ENCODE measurements at places on chromosomes 2 and 18.

GRCh38 chr18:43869451-43870008, 592.2 kb upstream of the SYT4 start:
- DNase-seq = no peak

DNA sequence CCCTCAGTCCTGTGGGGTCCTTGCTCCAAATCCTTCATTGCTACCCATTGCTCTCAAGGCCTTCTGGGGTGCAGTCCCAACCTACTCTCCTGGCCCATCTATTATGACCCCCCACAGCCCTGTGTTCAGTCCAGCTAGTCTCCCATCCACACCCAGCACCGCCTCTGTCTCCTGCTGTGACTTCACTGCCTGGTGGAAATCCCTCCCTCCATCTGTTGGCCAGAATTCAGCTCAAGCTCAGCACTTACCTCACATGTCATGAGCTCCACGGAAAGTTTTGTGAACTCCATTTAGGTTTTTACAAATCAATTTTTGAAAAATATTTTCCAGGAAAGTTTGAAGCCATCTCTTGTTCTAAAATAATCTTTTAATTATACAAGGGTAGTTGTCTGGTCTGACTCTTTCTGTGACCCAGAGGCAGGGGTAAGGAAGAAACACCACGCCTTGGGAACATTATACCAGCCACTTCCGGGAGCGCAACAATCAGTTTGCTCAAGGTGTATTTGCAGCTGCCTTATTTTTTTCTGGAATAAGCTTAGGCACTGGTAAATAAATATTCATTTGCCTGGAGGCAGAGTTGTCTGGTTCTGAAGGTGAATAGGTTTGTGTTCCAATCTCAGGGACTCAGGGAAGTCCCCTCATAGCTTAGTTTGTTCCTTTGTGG, 110.8 kb downstream of the VIT start:
- DNase-seq = no peak

- no peak for DNase-seq
Observed at GRCh38 chr2:88636026-88636425, 8.8 kb upstream of the EIF2AK3 start.

- no peak for DNase-seq
Observed at GRCh38 chr2:65518751-65519150, 86.4 kb upstream of the SPRED2 start.

DNA sequence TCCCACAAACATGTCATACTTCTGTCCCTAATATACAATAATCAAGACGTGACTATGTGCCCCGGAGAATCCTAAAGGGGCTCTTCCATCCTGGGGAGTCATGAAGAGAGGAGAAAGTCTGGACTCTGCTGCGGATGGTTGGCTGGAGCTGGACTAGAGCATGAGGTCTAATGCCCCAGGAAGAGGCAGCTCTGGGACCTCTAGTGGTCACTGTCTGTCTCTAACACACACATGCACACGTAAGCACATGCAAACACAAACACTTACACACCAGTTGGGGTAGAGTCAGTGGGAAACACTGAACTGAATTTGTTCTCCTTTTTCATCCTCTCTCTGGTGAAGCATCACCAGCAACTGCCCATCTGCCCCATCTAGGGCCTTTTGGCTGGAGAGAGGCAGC, 271.6 kb downstream of the TDRD15 start:
- no peak for DNase-seq

Data from stimulated activated CD8-positive, alpha-beta memory T cell treated with anti-CD3 and anti-CD28 coated beads, Interleukin-7, amount 100 ng/mL, for 48 hours (primary cell).